ENCODE measurements at places on chromosomes 6 and 20.

DNA sequence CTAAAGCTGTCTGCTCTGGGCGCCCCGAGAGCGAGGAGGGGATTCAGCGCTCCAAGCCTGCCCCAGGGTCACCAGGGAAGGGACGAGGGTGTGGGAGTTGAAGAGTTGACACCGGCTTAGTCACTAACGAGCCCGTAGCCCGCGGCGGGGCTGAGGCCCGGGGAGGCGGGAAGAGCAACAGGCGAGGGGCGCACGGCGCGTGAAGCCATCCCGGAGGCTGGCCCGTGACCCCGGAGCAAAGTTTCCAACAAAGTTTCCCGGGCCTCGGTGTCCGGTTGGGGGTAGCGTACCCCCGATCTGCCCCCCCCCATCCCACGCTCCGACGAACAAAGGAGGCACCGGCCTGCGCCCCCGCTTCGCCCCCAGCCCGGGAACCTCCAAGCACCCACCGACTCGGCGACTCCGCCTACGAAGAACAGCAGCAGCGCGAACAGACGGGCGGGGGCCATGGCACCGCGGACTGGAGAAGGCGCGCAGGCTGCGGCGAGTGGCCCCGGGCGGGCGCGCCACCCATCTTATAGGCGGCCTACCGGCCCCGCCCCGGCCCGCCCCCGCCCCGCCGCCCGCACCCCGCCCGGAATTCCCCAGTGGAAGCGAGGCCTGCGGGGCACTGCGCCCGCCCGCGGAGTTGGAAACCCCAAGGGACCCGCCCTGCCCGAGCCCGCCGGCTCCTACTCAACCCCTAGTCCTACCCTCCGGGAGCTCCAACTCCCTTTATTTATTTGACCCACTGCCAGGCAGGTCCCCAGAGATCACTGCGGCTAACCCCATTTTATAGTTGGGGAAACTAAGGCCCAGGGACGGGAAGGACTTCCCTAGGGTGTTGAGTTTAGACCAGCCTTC is at the start of gene SDC4:
SDC4 (minus strand) TSS at position 489 of the 843 bp plus-strand sequence; CDS start at position 449, 40 bp downstream.
- DNase-seq = peak; percentile 41

DNA sequence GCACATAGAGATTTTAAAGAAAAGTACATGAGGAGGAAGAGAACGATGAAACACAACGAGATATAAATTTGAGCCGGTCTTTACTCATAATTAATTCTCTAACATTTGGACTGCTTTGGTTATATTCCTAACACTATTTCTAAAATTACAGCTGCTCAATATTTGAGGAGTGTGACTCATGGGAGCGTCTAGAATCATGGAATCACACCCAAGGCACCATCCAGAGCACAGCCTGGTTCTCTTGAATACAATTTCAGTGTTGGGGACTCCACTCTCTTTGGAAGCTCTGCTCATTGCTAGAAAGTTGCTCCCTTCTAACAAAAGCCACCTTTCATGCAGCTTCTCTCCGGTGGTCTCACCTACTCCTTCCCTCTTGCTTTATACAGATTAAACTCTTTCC is 64.4 kb downstream of the LY86 start:
- DNase-seq = no peak

DNA sequence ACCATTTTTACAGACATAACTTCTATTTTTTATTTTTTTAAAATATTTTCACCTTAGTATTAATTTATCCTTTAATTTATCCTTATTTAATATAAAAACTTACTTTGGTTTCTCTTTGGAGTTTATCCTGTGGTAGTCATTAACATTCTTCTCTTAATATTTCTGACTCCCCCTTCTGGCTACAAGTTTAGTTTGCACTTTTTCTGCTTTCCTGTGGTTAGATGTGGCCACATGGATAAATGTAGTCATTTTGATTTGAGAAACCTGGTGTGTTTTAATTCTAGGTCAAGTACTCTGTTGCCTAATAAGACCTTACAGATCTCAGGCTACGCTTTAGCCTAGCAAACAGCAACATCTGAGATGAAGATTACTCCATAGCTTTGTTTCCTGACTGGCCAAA is 1187.5 kb downstream of the HACE1 start:
- DNase-seq = no peak

- DNase-seq = no peak
Measured at GRCh38 chr20:11376420-11376819, 541.3 kb upstream of the BTBD3 start.

- DNase-seq = no peak
Measured at GRCh38 chr6:15077006-15077405, 168.9 kb upstream of the JARID2 start.

DNA sequence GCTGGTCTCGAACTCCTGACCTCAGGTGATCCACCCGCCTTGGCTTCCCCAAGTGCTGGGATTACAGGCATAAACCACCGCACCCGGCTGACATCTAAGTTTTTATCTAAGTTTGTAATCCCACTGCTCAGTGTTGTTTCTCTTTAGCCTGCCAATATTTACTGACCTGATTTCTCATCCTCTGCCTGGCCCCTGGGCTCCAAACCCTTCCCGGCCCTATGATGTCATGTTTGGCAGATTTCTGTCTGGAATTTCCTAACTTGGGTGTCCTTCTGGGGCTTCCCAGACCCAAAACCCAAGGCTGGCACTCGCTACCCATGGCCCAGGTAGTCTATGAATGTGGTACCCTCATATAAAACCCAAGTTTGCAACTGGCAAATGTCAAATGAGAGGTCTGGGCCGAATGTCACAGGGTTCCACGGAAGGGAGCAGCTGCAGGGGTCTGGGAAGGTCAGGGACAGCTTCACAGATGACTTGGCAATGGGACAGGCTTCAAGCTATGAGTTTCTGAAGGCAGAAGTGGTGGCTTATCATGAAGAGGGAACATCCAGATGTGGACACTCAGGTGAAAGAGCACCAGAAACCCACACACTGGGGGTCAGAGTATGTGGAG is 54.9 kb downstream of the TMEM170B start:
- DNase-seq = no peak

- no peak for DNase-seq
Measured at GRCh38 chr6:25025248-25025918, 89.6 kb upstream of the RIPOR2 start.

GRCh38 chr20:5772704-5773103 is 22.5 kb downstream of the SHLD1 start:
- DNase-seq = no peak

- DNase-seq = no peak
Measured at GRCh38 chr20:47253872-47254271, 102.6 kb downstream of the ZMYND8 start.

GRCh38 chr20:21149344-21149743 is 23.5 kb downstream of the KIZ start:
- no peak for DNase-seq

Data from COR-L47 (cell line).